ENCODE measurements at places on chromosomes 6 and 20. TPM values are rescaled to one million over a fixed set of nuclear protein-coding genes. Genes with fewer than 3 reads are reported as not detected.

Gene SRSF12
- 4.8 TPM for polyA plus RNA-seq

Gene GSTA1
- polyA plus RNA-seq = 0.34 TPM

Gene PRR3
- polyA plus RNA-seq = 20.3 TPM

Gene SOBP
- 16.0 TPM for polyA plus RNA-seq

Gene MRPS18A
- polyA plus RNA-seq = 25.5 TPM

Gene B3GALT4
- polyA plus RNA-seq = 3.0 TPM

Measured in muscle of back (tissue), 13 donors.